Osteoblast (primary cell): ENCODE measurements at places on chromosomes 5 and 9. TPM values are rescaled to one million over a fixed set of nuclear protein-coding genes. Genes with fewer than 3 reads are reported as not detected.

DNA sequence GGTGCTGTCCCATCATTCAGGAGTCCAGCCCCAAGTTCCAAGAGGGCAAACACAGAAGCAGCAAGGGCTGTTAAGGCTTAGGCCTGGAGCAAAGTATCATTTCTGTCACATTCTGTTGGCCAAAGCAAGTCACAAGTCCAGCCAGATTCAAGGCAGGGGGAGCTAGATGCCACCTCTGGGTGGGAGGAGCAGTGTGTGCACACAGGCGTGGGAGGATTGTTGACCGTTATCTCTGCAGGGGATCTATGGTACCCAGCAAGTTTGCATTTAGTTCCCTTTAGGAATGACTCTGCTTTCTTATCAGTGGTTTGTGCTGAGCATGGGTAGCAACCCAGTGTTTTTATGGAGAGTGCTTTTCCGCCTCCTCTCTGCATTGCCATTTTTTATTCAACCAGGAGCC lies 278.9 kb downstream of the NR3C1 start:
- DNase-seq: no peak

DNA sequence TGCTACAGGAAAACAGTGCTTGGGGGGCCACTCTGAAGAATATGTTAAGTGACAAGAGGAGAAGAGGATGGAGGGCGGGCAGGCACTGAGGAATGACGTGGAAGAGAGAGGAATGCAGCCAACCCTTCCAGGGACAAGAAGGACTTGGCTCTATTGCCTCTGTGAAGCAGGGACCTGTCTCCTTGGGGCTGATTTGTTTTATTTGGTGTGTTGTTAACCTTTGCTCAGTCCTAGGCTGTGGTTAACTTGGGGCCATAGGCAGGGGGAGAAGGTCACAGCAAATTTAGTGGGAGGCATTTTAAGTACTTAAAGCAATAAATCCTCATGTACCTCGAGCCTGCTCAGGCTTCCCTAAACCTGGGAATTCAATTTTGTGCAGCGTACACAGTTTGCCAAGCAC lies 39.9 kb downstream of the KIF4B start:
- DNase-seq: no peak

DNA sequence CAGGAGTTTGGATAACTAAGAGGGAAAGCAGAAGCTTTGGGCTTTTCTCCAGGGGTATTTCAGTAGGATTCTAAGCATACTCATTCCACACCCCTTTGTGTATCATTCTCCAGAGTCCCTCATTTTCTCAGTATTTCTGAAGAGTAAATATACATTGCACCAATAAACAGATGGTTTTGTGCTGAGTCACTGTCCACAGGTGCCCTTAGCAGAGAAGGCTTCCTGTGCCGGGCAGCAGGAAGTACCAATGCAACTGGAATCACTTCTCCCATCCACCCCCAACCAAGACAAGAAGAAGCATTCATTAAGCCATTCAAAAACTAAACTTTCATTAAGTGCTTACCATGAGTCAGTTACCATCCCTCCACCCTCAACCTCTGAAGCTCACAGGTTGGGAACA lies 3.6 kb upstream of the CCNJL start:
- DNase-seq: no peak

Gene SLC23A1
- total RNA-seq: not detected in 2 replicates

Gene MARCOL
- total RNA-seq: not detected in 2 replicates
